Central memory CD4-positive, alpha-beta T cell (primary cell): ENCODE measurements at places on chromosomes 5 and 9.

DNA sequence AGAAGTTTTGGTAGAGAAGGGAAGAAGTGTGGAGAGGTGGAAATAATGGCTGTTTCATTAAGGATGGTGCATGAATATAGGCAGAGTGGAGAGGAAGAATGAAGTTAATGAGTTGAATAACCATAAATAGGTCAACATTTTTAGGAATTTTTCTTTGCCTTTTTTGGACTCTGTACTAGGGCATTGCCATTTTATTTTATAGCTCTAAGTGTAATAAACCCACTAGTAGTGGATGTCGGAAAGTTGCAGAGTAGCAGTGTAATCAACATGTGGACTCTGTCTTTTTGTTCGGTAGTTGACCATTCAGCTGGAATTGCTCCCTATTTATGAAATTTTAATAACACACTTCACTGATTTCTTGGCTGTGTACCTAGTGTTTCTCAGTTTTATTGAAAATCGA is 199.1 kb downstream of the WDR70 start:
- DNase-seq = no peak

DNA sequence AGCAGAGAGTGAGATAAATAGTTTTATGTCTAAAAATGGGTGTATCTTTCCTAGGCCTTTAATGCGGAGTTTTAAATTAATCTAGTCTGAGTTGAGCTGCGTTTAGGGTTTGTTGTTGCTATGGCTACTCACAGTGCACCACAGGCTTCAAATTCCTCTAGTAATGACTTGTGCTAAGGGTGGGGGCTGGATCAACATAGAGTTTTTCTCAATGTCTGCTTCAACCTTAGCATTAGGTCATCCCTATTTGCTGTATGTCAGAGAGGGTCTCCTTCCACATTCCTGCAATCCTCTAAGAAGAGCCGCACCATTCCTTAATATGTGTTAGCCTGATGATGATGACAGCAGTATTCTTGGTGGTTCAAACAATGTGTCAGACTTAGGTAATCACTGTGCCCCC is 465.6 kb upstream of the KIF2A start:
- no peak for DNase-seq

DNA sequence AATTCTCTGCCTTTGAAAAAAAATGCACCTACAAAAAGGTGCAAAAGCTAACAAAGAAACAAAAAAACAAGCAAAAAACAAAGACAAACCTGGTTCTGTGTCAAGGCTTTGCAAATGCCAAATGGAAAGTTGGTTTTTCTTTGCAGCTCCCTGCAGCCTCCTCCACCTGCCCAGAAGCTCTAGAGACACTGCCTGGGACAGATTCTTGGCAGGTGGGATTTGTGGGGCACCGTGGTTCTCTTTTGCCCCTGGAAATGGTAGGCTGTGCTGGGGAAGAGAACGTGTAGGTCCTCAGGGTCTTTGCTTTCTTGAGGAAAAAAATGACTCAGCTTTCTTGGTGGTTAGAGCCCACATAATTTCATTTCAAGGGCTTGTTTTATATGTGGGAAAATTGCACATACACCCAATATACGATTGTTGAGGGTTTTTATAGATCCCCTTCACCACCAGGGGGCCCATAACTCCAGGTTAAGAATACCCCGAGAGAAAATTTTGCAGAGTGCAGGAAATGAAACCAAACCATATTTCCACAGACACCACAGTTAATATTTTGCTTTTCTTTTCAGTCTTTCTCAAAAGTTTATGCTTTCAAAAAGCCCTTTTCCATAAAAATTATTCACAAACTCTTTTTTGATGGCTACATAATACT is 58.7 kb downstream of the NXNL2 start:
- peak; percentile 31 for DNase-seq

- DNase-seq = no peak
Measured at GRCh38 chr5:67149951-67150523, 46.6 kb downstream of the CD180 start.

DNA sequence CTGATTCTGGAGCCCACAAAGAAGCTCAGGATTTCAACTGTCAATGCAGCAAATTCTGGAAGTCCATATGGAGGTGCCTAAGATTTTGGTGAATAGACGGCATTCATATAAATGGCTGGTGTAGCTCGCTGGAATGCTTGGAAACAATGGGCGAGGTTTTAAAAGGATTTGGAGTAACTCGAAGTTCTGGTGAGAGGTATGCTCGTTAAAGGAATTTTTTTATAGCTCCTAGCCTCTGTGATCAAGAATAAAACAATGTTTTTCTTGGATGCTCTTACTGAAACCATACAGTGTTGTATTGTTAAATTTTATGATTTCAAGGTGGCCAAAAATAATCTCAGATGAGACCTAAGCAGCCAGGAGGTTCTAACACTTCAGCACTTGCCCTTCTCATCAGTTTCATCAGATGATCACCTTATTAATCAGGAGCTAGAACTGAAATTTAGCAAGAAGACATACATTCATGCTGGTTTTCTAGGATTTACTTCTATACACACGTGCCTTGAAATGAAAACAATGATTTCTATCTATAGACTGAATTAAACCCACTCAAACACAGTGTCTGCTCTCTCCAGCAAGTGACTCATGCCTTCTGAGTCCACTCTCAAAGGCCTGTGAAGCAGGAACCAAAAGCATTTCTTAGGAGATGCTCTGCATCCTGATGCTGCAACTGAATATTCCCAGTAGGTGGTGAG is 79.2 kb downstream of the OTULIN start:
- DNase-seq = no peak

- DNase-seq = no peak
Measured at GRCh38 chr5:68221488-68221887, 5.9 kb downstream of the PIK3R1 start.

- no peak for DNase-seq
Measured at GRCh38 chr5:179234563-179235135, 110.6 kb downstream of the ADAMTS2 start.

DNA sequence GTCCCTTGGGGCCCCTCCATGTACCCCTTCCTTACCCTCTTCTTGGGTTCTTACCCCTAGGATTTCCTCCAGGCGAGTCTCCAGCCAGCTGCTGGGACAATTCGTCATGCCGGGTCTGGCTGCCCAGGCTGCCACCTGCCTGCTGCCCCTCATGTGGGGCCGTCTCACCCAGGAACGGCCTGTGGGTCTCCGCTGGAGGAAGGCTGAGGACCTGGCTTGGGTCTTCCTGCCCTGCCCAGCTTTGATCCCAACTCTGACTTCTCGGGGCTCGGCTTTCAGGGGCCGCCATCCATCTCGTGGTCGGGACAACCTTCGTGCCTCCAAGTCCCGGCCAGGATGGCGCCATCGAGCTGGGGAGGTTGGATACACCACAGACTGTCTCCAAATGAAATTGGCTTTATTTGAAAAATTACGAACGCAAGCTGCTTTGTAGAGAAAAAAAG is 38.1 kb downstream of the HMCN2 start:
- no peak for DNase-seq

DNA sequence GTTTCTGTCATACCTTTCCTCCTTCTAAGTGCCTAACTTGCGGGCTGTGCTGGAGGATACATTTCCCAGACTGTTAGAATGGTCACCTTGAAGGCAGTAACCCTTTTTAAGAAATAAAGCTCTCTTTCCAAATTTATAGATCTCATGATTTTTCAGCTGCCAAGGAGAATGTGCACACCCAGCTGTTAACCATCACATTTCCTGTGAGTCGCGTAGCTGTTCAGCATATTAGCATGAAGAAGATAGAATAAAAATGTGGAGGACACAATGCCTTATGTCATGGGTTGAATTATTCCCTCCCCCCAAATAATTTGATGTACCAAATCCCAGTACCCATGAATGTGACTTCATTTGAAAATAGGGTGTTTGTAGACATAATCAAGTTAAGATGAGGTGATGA is 729.4 kb downstream of the MTRR start:
- no peak for DNase-seq

DNA sequence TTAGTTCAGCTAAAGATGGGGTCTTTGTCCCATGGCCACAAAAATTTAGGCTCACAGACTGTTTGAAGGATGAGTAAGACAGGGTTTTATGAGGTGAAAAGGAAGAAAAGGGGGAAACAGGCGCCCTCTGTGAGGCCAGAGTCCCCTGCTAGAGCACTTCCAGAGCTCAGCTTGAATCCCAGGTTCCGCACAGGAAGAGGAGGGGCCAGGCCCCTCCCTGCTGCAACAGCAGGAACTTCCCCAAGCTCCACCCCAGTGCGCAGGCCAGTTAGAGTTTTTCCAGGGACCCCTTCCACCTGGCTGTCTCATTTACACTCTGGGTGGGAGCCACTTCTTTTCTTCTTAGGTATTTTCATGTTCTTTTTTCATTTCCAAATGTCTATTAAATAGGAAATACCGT is 480.8 kb downstream of the PSAT1 start:
- DNase-seq = no peak

GRCh38 chr5:90562341-90562740 is 3.7 kb downstream of the ADGRV1 start:
- no peak for DNase-seq

DNA sequence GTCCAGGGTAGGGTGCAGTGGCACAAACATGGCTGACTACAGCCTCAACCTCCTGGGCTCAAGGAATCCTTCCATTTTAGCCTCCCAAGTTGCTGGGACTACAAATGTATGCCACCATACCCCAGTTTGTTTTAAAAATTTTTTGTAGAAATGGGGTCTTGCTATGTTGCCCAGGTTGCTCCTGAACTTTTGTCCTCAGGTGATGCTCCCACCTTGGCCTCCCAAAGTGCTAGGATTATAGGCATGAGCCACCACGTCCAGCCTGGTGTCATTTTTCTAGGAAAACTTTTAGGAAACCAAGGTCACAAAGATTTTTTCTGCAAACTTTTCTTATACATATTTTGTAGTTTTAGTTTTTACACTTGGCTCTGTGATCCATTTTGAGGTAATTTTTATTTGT is 10.8 kb downstream of the RMI1 start:
- no peak for DNase-seq

DNA sequence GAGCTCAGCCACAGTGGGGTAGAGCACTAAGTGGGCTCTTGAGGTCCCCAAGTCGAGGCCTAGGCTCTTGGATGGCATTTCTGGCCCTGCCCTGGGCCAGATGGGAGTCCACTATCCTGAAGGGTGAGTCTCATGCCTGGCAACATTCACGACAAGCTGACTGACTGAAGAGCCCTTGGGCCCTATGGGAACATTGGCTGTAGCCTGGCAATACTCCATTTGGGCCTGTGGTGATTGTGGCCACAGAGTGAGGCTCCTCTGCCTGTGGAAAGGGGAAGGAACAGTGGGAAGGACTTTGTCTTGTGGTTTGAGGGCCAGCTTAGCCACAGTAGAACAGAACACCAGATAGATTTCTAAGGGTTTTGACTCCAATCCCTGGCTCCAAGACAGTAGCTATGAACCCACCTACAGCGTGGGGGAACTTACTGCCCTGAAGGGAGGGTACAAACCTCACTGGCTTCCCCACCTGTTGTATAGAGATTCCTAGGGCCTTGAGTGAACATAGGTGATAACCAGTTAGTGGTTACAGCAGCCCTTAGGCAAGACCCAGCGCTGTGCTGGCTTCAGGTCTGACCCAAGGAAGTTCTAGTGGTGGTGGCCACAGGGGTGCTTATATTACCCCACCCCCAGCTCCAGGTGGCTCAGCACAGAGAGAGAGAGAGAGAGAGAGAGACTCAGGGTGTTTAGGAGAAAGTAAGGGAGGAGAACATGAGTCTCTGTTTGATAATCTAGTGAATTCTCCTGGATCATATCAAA is 72.4 kb downstream of the KIAA0825 start:
- DNase-seq = no peak

DNA sequence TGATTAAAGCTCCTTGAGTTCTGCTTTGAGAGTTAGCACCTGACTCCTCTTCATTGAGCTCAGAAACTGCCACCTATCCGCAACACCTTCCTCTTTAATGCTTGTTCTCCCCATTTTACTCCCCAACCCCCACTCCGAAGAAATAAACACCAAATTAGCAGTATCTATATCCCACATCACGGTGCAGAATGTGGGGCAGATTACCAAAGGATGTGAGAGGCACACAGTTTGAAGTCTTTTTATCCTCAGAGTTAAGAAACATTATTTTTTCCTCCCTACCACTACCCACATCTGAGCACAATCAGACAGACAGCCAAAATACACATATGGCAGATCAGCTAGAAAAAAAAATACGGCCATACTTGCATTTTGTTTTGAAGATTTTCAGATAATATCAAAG is 26.1 kb upstream of the IL7R start:
- DNase-seq = peak; percentile 89

- no peak for DNase-seq
Measured at GRCh38 chr9:69885474-69885929, 64.9 kb downstream of the CFAP95 start.

DNA sequence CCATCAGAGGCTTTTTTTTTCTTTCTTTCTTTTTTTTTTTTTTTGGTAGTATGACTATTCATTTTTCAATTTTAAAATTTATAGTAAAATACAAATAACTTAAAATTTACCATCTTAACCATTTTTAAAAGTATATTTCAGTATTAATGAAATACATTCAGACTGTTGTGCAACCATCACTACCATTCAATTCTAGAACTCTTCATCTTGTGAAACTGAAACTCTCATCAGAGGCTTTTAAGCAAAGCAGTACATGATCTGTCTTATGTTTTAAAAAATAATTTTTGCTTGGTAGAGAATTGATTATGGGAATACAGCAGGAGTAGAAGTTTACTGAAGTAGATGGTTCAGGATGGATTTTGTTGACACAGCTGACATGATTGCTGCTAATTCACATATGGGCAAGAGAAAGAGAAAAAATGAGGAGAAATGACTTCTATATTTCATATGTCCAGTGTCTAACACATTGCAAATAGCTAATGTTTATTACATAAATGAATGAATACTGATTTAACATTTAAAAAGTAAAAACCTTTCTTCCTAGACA is 13.4 kb downstream of the ELOVL7 start:
- no peak for DNase-seq
